ENCODE measurements at places on chromosomes 5 and 9.

GRCh38 chr9:18438300-18438925, 35.5 kb upstream of the ADAMTSL1 start:
- no peak for DNase-seq

- DNase-seq, result no peak
These were observed 75.5 kb downstream of the EPB41L4B start for GRCh38 chr9:109245310-109245897.

DNA sequence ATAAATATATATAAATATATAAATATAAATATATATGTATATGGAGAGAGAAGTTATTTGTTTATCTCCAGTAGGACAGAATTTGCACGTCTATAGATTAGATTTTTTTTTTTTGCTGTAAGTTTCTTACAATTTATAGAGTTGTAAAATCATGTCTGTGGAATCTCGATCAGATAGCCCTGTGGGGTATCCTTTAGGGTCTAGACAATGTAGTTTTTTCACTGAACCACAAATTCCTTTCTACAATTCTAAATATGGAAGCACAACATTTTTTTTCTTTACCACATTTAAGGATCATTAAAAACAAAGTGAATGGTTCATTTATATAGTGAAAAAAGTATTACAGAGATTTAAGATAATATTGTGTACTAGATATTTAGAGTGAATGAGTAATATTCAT, 384.2 kb upstream of the ZNF608 start:
- no peak for DNase-seq

DNA sequence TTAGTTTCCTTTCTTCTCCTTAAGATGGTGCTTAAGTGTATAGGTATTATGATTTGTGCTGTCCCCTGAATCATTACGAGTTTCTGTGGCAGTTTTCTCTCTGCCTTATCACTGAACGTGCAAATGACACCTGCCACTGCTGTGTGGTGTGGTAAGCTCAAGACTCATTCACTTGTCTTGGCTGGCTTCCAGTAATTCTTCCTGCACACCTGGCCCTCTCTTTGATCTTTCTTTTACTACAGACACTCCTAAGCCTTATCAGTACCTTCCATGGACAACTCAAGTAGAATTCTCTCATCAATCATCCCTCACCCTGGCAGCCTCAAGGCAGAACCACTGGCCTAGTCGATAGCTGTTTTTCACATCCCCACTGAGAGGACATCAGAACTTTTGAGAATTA, 82.6 kb upstream of the ADAMTS19 start:
- no peak for DNase-seq

- DNase-seq, result no peak
These were observed 8.4 kb upstream of the HAND1 start for GRCh38 chr5:154486427-154486866.

- DNase-seq, result no peak
These were observed 258.7 kb upstream of the FBXL7 start for GRCh38 chr5:15241216-15241821.

DNA sequence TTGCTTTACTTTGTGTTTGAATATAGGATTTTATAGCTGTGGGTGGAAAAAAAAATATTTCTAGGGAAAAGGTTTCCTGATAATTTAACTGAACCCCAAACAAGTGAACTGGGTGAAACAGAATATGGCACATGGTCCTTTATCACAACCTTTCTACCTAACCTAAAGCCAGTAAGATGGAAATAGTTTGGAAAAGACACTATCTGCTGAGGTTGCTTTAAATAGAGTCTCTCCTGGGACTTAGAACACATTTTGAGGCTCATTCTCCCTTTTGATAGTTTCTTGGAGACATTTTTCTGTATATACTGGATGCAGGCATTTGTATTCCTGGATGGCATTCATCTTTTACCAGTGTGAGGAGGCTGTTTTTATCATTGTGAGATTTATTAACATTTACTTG, 39.4 kb downstream of the BASP1 start:
- DNase-seq, result no peak

- DNase-seq, result no peak
These were observed 203.0 kb downstream of the TTLL11 start for GRCh38 chr9:121889990-121890563.

DNA sequence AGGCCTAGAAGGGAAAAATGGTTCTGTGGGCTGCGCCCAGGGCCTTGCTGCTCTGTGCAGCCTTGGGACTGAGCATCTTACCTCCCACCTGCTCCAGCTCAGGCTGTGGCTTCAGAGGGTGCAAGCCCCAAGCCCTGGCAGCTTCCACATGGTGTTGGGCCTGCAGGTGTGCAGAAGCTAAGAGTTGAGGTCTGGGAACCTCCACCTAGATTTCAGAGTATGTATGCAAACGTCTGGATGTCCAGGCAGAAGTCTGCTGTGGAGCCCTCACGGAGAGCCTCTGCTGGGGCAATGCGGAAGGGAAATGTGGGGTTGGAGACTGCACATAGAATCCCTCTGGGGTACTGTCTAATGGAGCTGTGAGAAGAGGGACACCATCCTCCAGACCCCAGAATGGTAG, 36.0 kb downstream of the FBXL7 start:
- DNase-seq, result no peak

DNA sequence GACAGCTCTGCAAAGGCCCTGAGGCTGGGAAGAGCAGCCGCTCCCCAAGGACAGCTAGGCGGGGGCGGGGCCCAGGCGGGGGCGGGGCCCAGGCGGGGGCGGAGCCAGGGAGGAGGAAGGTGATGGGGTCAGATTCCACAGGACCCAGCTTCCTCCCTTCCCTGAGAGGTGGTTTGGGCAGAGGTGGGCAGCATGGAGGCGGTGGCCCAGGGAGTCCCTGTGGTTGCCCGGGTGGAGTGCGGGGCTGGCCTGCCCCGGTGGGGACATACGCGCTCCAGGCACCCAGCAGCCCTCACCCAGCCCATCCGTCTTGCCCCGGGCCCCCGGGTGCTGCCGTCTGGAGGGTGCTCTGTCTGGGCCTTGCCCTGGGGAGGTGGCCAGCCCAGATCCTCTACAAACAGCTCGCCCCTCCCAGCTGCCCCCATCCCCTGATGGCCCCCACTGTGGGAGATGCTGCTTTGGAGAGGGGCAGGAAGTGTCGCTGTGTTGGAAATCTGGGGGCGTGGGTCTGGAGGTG, 11.0 kb upstream of the RNU6ATAC start:
- DNase-seq, result no peak

- DNase-seq, result no peak
These were observed 389.0 kb upstream of the BRINP1 start for GRCh38 chr9:119758241-119758640.

DNA sequence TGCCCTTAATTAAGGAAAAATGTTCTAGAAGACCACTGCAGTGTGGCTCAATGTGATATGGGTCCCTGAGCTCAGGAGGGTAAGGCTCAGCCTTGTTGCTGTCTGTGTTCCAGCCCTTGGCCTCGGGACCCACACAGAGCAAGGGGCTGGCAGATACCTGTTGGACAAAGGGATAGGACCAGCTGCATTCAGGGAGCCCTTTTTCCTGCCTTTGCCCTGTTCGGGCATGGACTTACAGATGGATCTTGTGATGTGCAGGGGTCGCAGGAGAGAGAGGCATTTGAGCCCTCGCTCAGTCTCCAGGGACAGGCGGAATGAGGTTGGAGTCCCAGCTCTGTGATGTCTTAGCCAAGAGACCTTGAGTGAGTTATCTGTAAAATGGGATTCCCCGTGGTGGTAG, 12.1 kb upstream of the BOD1 start:
- DNase-seq, result no peak

Data from stimulated activated CD8-positive, alpha-beta memory T cell treated with anti-CD3 and anti-CD28 coated beads, Interleukin-15, amount 100 ng/mL, for 4 hours (primary cell).